HCEC 1CT (cell line): ENCODE measurements at places on chromosomes 12 and 14.

GRCh38 chr12:2311020-2311778, 258.4 kb downstream of the CACNA1C start:
- DNase-seq: peak; percentile 74

DNA sequence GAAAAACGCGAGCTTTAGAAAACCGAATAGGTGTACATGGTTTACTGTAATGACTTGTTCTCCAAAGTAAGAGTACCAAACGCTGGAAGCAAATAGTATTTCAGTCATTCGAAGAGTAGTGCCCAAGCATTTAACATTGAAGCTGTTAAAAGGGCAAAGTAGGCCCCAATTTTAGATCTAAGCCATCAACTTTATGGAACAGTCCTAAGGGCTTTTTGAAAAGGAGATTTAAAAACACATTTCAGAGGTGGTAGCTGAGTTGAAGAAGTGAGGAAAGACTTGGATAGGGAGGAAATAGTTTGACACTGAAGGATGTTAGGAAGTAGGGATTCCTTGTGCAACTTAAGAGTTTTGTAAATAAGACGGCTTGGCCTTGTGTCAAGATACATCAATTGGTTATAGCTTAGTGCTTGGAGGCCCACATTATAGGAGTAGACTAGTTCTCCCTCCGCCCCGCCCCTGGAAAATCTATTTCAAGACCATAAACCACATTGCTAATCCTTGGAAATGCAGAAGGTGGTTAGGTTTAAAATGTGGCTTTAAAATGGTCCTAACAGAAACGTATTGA, 783 bp upstream of the TUBA1B start:
- peak; percentile 66 for DNase-seq

DNA sequence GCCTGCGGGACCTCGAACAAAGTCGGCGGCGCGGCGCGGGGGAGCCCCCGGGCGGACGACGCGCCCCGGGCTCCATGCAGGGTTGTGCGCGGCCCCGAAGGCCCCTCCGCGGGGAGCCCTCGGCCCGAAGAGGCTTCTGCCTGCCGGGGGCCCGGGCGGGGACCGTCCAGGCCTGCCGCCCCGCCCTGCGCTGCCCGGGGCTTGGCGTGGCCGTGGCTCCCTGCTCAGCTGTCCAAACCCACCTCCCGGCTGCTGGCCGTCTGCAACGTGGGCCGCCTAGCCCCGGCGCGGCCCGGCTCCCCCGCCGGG, 670 bp downstream of the DYRK2 start:
- DNase-seq: no peak

- no peak for DNase-seq
Measured at GRCh38 chr14:61285364-61285763, 4.2 kb upstream of the TMEM30B start.

DNA sequence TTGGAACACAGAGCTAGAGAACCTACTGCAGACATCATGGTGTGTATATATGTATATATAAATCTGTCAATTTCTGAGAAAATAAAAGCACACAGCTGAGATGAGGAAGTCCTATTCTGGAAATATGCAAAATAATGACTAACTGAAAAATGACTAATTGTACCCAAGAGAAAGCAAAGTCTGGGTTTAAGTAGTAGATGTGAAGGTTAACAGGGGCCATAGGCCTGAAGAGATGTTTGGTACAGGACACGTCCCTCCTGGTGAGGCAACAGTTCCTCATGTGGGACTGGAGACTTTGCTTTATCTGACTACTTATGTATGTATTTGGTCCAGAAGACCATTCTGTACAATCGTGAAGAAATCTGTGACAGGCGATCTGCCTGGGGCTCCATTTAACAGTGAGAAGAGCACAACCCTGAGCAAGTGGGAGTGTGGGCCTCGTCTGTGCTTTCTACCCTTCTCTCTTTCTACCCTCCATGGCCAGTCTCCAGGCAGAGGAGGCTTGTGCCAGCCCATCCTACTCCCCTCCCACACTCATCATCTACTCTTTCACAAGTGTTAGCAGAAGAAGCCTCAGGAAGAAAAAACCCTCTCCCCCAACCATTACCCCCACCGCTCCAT, 67.5 kb downstream of the SLC41A2 start:
- peak; percentile 20 for DNase-seq

DNA sequence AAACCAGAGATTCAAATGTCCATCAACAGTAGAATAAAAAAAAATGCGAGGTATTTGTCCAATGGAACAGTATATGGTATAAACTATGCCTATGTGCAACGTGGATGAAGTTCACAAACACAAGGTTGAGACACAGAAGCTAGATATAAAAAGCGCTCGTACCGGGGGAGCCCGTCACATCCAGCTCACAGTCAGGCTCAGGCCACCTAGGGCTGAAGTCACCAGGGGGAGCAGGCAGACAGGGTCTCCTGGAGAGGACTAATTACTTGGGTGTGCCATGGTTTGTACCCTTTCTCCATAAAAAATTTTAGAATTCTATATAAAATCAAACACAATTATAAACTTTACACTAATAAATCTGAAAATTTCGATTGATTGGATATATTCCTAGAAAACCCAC, 13.6 kb downstream of the AHNAK2 start:
- no peak for DNase-seq

DNA sequence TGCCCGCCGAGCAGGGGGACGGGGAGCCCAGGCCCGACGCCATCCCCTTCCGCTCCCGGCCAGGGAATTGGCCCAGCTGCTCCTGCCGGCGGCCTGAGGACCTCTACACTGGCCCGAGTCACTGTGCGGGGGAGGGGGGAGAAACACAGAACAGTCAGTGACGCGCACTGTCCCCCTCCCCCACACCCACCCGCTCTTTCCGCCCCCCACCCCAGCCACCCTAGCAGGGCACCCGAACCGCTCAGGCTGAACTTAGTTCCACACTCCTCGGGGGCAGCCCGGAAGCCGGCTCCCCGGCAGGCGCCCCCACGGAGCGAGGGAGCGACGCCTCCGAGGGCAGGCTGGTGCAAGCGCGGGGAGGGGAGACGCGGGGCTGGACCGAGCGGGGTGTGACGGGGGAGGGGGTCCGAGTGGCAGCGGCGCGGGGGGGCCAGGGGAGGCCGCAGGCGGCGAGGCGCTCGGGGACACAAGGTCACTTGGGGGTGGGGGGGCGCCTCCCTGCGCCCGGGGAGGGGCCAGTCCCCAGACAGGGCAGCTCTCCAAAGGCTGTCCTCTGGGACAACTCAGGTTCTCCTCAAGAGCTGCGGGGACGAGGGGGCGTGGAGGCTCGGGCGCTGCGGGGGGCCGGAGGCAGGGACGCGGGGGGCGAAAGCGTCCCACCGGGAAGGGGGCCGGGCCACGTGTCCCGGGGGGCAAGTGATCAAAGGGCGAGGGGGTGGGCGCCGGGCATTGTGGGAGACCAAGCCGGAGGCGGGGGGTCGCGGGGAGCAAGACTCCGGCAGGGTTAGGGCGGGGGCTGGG, 648 bp downstream of the CHD4 start:
- peak; percentile 32 for DNase-seq

GRCh38 chr12:132723015-132723763, 12.5 kb downstream of the PGAM5 start:
- no peak for DNase-seq

DNA sequence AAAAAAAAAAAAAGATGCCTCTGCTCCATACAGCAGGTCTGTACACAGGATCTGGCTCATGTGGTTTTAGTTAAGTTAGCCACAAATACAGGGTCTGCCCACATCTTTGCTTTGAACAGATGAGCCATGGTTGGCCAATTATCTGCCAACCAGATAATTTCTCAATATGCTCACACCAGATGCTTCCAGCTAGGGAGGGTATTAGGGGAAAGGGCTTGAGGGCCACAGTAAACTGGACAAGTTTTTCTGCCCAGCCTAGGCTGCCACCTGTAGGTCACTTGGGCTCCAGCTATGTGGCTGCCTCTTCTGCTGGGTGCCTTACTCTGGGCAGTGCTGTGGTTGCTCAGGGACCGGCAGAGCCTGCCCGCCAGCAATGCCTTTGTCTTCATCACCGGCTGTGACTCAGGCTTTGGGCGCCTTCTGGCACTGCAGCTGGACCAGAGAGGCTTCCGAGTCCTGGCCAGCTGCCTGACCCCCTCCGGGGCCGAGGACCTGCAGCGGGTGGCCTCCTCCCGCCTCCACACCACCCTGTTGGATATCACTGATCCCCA, 776 bp downstream of the RDH5 start:
- DNase-seq: peak; percentile 96

- DNase-seq: no peak
Measured at GRCh38 chr14:76376409-76376877, 506 bp downstream of the ESRRB start.

- no peak for DNase-seq
Measured at GRCh38 chr12:60173224-60174170, 577.7 kb downstream of the SLC16A7 start.

GRCh38 chr12:67735868-67736267, 87.3 kb downstream of the DYRK2 start:
- no peak for DNase-seq

GRCh38 chr14:72630374-72630773, 263.5 kb downstream of the DPF3 start:
- no peak for DNase-seq

GRCh38 chr12:75890660-75891059, 140.9 kb downstream of the PHLDA1 start:
- DNase-seq: no peak

DNA sequence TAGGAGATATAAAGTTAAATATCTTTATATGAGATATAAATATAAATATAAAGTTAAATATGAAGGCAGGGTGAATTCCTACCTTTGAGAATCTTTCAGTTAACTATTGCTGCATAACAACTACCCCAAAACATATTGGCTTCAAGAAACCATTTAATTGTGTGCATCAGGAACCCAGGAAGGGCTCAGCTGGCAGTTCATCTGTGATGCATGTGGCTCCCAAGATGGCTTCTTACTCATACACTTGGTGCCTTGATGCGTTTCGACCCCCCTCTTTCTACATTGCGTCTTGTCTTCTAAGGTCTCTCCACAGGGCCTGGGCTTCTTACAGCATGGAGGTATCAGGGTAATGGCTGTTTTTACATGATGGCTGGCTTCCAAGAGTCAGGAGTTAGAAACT, 253.9 kb upstream of the CRY1 start:
- DNase-seq: no peak

GRCh38 chr14:61148742-61149350, 132.3 kb downstream of the TMEM30B start:
- no peak for DNase-seq

DNA sequence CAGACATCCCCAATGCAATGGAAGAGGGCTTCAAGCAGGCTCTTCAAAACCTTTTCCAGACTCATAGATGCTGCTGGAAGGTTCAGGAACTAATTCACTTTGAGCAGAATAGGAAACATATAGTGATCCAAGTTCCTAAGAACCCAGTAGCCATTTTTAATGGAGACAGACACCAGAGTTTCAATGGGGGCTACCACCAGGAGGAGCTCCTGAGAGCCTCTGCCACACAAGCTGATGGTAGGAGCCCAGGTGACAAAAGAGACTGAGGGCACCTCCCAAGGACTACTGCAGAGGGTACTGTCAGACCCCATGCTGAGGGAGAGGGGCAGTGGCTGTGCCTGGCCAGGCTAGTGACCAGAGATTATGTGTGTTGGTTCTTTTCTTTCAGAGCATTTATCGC, 45.9 kb downstream of the IFNG start:
- no peak for DNase-seq
